ENCODE measurements at places on chromosomes 12 and 14.

GRCh38 chr12:92899386-92900001, 29.6 kb downstream of the EEA1 start:
- DNase-seq = peak; percentile 37

DNA sequence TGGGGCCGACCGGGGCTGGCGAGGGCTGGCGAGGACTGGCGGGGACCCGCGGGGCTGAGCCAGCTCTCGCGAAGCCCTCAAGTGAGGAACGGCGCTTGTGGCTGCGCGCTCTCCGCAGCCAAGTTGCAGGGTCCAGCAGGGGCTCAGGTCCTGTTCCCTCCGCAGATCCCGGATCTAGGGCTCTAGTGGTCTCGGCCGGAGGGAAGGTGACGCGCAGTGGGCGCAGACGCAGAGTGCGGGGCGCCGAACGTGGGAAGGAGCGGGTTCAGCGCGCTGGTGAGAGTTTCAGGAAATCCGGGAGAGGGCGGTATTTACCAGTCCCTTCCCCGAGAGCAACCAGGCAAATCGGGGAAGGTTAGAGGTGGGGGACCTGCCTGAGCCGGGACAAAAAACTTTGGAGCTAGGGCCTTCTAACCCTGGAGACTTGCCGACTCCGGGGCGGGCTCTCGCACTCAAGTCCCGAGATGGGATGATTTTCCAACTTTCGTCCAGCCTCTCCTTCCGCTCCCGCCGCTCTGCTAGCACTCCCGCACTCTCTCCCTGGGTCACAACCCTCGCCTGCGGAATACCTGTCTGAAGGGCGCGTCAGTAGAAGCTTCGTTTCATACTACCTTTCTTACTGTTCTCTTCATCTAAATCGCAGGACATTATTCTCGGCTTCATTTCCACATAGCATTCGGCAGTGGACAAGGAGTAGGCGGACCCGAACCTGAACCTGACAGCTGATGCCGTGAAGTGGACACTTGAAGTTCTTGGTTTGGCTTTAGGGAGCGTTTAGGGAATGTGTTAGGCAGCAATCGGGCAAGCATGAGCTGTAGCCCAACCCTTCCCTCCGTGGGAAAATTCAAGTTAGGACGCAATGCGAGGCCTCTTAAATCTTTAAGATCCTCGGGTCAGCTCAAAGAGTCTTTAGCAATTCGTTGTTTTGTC, 13.6 kb upstream of the PAX9 start:
- no peak for DNase-seq

DNA sequence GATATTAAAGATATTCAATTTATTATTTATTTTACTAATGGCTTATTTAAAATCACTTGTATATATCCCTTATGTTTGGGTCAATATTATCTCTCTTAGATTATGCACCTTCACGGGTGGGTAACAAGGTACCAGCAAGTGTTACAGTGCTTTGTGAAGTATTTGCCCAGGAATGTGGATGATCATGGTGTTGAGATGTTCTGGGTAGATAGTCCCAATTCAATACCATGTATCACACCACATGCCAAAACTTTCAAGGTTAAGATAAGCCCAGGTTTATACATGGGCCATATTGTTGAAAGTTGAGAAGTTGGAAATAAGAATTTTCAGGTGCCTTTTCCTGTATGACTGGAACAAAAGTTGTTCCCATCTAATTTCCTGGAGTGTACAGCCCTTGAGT, 131.3 kb upstream of the RASSF8 start:
- DNase-seq = no peak

DNA sequence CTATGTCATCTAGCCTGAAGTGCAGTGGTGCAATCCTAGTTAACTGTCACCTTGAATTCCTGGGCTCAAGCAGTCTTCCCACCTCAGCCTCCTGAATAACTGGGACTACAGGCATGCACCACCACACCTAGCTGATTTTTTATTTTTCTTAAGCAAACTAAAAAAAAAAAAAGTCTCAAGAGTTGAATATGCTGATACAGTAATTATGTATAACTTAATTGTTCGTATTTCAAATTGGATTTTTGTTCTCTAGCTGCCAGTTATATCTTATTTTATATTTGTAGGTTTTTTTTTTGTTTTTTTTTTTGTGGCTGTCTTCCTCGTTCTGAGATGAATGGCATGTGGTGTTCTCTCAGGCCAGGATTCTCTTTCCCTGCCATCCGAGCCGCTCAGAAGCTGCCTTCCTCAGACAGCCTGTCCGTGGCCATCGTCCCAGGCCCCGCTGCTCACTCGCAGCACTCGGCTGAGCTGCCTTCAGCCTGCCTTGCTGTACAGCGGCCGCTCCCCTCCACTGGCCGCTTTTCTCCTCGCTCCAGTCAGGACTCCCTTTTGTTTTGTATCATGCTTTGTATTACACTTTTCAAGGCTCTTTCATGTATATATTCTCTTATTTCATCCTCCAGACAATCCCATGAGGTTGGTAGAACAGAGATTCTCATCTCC, 53.3 kb downstream of the WDR20 start:
- DNase-seq = no peak

- peak; percentile 64 for DNase-seq
Measured at GRCh38 chr14:68977180-68977717, 1.9 kb downstream of the ACTN1 start.

DNA sequence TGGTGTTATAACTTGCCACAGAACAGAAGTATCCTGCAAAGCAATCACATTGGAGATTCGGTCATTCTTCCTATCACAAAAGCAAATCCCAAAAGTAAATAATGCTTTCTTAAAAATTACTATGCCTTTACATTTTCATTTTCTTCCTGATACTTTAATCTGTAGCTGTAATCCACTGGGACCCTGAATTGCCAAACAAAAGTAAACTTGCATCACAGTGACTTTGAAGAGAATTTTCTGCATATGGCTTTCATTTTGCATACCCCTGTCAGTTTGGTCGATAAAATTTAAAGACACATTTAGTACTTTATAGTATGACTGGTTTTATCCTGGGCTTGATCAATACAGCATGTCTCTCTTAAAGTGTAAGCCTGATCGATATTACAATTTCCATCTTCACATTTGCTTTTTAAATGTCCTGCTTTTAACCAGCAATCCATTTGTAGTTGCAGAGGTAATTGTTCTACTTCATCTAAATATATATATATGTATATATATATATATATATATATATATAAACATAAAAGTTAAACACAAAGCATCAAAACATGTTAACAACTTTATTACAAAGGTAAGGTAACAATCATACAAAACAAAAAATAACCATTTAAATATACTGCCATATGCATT, 53.7 kb upstream of the PLEKHA5 start:
- DNase-seq = no peak

GRCh38 chr14:97977651-97978261, 1180.6 kb downstream of the VRK1 start:
- DNase-seq = no peak

DNA sequence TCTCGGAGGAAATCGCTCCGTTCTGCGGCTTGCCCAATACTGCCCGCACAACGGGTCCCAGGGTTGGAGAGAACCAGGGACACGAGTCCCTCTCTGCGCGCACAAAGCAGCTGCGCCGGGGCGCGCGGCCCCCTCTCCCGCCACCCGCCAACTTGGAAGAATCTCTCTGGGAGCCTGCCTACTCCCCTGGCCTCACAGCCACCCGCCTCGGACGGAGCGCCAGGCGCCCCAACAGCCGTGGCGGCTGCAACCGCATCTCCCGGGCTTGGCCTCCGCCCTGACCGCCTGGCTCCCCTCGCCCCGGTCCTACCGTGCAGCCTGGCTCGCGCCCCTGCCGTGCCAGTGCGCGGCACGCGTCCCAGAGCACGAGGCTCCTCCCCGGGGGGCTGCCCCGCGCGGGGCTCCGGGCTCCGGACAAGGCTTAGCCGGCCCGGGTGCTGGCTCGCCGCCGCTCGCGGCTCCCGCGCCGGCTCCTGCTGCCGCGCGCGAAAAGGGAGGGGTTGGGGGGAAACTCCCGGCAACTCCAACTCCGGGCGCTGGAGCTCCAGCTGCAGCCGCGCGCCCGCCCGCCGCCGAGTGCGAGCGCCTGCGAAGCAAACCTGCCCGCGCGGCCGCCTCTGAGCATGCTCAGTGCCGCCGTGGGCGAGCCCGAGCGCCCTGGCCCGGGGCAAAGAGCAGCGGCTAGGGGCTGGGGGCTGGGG, at the start of gene STXBP6:
Gene STXBP6, minus strand, starts transcription at position 580 of the 701 bp plus-strand sequence. CDS start 75,329 bp downstream, outside the sequence.
- DNase-seq = peak; percentile 39

DNA sequence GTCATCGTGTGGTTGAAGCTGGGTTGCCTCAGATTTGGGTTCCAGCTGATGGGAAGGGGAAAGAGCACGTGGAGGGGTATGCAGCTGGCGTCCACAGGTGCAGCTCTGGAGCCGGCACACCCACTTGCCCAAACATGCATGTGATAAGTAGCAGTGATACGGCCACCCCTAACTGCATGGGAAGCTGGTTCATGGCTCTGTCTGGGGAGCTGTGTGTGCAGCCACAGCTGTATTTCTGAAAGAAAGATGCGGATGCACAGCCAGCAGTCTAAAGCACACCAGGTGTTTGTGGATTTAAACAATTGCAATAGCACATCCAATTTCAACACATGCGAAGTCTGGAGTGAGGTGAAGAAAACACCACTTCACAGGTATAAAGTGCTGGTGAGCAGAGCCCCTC, 181.4 kb downstream of the EFCAB11 start:
- no peak for DNase-seq

DNA sequence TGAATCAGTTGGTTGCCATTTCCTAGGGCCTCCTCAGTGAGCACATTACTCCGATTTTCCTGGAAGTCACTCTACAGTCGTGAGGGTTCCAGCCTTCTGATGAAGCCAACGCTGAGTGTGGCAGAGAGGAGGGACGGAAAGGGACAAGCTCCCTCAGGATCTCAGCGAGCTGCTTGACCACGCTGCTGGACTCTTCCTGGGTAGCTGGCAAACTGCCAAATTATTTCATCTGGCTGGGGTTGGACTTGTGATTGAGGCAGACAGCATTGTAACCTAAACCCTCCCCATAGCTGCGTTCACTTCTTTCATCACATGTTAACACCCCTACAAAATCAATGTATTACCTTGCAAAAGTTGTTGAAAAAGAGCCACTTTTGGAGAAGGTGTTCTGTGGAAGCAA, 69.6 kb upstream of the CHST11 start:
- DNase-seq = no peak

DNA sequence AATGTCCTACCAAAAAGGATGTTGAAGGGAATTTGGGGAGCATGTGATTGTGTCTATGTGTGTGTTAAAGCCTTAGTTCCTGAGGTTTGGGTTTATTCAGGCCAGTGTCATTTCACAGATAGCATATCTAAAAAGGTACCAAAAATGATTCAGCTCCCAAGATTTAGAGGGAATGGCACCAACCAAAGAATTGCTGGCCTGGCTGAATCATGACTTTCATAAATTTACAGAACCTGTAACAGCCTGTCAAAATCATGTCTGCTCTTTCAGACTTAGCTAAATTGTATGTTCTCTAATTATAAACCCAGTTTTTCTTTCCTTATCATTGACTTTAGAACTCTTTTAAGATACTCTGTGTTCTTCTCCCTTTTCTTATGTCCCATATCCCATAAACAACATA, 231.5 kb downstream of the NUBPL start:
- no peak for DNase-seq

DNA sequence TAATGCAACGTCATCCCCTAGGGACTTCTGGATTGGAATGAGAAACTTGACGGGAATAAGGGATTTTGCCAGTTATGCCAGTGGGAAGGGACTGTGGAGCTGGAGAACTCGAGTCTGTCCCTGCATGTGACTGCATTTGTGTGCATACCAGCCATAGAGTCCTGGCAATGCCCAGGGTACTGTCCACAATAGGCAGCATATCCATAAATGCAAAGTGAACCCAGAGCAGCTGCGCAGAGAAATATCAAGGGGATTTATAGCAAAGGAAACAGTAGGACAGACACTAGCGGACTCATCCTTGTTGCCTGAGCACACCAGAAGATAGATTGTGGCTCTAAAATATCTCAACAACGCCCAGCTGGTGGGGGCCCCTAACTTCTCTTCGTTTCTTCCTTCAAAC, 247.1 kb upstream of the SRRM4 start:
- no peak for DNase-seq

DNA sequence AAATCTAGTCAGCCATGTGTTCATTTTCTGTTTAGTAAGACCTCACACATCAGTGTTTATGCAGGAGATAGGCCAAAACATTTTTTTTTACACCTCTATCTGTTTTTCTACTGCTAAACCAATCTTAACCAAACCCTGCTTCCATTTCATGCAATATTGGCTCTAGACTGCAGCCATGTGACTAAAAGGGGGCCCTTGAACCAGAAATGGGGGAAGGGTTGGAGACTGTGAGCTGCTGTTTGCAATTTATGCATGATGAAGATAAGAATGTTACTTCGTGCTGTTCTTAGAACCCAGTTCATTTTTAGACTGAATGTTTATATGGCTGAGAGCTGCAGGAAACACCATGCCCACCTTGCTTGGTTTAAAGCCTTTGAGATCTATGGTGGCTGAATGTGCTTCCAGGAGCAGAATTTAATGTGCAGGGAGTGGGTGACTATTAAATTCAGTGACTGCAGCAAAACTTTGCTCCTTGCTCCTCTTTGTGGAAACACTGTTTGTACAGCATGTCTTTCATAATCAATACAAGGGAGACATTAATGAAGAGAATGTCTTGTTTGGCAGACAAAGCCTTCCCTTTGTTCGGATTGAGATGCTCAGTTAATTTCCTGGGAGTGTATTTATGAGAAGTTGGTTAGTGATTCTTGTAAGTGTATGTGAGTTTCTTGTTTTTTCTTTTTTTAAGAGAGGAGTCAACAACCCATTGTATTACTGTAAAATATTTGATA, 53.6 kb downstream of the CHST11 start:
- DNase-seq = no peak

- DNase-seq = peak; percentile 1
Measured at GRCh38 chr14:21768116-21768874, 94.7 kb upstream of the OR4E1 start.

- no peak for DNase-seq
Measured at GRCh38 chr12:107529991-107530390, 155.6 kb upstream of the PWP1 start.

DNA sequence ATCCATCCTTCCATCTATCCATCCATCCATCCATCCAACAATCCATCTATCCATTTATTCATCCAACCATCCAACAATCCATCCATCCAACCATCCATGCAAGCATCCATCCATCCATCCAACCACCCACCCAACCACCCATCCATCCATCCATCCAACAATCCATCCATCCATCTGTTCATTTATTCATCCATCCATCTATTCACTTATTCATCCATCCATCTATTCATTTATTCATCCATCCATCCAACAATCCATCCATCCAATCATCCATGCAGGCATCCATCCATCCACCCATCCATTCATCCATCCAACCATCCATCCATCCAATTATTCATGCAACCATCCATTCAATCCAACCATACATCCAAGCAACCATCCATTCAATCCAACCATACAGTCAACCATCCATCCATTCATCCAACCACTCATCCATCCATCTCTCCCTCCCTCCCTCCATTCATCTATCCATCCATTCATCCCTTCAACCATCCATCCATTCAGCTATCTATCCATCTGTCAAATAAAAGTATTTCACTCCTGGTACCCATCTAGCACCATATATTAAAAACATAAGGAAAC, 86.1 kb downstream of the KSR2 start:
- no peak for DNase-seq

- DNase-seq = no peak
Measured at GRCh38 chr14:96394047-96394815, 2.3 kb downstream of the AK7 start.

Data from inflammatory macrophage treated with lipopolysaccharide for 1 hour (primary cell).